ENCODE measurements at places on chromosomes 5 and 9.

DNA sequence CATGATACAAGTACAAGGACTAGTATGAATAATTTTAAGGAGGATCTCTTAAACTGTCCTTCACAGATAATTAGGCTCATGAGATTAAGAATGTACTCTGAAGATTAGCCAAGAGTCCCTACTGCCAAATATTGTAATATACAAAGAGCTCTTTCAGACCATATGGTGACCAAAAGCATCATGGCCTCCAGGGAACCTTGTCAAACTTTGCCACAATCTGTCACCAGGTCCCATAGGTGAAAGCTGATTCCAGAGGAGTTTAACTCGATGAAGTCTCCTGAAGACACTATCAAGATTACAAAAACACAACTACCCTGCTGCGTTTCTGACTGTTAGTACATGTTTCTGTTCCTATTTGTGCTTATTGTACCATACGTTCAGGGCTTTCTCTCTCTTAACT, 395.4 kb upstream of the ITGA1 start:
- DNase-seq = no peak

DNA sequence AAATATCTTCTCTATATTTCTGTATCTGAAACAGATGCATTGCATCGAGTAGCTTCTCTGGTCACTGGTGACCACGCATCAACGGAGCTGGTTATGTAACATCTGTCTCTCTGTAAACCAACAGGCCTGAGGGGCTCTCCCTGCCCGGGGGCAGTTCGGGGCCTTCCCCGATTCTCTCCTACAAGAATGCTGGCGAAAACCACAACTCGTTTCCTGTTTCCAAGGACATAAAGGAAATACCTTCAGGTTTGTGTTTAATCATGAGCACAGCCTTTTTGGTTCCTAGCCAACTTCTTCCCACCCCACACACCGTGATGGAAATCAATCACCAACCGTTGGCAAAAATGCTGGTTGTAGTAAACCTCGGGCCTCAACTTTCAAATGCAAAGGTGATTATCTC, 25.1 kb downstream of the GDNF start:
- DNase-seq = no peak

GRCh38 chr5:131999441-132000240, 11.8 kb downstream of the ACSL6 start:
- no peak for DNase-seq

- no peak for DNase-seq
These were observed 45.5 kb downstream of the EXOSC2 start for GRCh38 chr9:130739081-130739480.

DNA sequence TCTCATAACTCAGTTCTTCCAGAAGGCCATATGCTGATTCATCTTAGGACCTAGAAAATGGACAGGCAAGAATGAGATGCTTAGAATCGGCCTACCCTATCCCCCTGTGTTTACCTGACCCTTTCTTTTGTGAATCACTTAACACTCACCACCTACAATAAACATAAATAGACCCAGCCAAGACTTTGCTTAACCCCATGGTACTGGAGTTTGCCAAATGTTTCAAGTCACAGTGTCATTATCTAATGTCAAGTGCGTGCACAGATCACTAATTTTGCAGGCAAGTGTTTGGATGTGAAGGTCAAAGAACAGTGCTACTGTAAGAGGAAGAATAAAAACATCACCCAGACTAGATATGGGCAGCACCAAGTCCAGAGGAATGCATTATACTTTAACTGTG, 77.5 kb downstream of the GLIS3 start:
- no peak for DNase-seq

- DNase-seq = no peak
These were observed 64.1 kb downstream of the BARX1 start for GRCh38 chr9:93891050-93891449.

GRCh38 chr5:116478491-116478890, 96.1 kb downstream of the SEMA6A start:
- DNase-seq = no peak

- no peak for DNase-seq
These were observed 234.1 kb downstream of the AP3B1 start for GRCh38 chr5:78060421-78060820.

- DNase-seq = no peak
These were observed 268.1 kb downstream of the EFNA5 start for GRCh38 chr5:107402434-107403227.

DNA sequence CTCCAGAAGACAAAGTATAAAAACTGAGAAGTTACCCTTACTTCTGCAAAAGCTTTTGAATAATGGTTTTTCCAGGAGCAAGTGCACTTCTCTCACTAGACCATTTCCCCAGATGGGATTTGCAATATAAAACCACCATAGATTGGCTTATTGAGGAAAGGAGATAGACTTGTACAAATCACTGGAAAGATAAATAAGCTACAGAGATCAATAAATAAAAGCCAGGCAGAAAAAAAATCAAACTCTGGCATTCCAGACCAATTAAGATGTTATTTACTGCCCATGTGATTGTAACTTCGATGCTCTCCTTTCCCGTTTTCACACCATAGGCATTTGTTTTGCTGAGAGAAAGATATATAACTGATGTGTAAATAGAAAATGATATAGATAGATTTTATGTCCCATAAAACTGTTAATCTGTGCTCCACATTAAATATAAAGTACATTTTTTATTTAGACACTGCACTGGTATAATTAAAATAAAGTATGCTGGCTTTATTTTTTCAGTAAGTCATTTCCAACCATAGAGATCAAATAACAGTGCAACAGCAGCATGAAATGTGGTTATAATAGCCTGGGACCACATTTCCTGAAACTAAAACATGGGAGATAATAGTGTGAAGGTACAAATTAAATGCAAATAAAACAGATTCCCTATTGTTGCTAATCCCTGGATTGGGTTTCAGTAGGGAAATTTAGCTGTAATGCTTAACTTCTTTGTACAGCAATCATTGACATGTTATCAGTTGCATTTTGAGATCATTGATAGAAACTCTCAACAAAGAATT, 177.7 kb downstream of the NR2F1-AS1 start:
- DNase-seq = no peak

- DNase-seq = no peak
These were observed 53.0 kb downstream of the UBE2QL1 start for GRCh38 chr5:6501701-6502100.

DNA sequence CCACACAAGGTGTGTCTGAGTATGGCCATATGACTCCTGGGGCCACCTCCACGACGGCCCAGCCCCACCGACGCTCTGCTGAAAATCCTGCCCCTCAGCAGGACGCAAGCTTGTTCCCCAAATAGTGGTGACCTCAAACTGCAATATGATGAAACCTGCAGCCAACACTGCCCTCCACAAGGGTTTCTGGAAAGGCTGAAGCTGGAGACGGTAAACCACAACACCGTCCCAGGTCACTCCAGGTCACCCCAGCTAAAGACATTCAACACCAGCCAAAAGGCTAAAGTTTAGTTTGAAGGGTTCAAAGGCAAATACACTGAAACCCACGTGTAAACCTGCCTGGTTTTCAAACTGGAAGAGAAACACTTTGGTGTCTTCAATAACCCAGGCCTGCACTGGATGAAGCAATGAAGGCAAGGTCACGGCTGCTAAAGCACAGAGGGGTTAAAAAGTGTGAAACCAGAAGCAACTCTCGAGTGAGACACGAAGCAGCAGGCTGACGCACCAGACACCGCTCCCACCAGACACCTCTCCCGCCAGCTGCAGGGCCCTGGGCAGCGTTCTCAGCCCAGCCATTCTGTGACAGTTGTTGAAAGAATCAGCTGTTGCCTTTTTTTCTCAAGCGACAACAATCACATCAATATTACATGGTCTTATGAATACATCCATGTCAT, 1.8 kb upstream of the LHX3 start:
- DNase-seq = no peak

DNA sequence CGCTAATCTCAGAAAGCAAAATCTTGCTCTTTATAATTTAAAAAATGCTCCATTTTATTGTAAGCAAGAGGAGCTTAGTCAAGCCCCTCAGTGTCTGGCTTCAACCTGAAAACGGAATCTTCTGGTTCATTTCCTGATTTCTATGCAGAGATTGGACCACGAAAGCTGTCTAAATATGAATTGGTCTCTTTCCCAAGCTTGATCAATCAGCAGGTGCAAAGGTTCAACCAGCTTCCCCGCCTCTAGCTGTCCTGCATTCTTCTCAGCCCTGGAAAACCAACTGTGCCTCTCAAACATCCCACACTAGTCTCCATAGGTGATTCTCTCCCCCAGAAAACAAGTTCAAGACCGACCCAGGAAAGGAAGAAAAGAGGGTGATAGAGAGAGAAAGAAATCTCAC, 34.5 kb downstream of the FNBP1 start:
- DNase-seq = no peak

Measured in germinal center (tissue), 1 donor.